ENCODE measurements at places on chromosomes 3 and 15.

GRCh38 chr3:192514081-192514753 lies 213.1 kb downstream of the FGF12 start:
- no peak for DNase-seq

- no peak for DNase-seq
These were observed 811.4 kb downstream of the NAALADL2 start for GRCh38 chr3:175670557-175670956.

DNA sequence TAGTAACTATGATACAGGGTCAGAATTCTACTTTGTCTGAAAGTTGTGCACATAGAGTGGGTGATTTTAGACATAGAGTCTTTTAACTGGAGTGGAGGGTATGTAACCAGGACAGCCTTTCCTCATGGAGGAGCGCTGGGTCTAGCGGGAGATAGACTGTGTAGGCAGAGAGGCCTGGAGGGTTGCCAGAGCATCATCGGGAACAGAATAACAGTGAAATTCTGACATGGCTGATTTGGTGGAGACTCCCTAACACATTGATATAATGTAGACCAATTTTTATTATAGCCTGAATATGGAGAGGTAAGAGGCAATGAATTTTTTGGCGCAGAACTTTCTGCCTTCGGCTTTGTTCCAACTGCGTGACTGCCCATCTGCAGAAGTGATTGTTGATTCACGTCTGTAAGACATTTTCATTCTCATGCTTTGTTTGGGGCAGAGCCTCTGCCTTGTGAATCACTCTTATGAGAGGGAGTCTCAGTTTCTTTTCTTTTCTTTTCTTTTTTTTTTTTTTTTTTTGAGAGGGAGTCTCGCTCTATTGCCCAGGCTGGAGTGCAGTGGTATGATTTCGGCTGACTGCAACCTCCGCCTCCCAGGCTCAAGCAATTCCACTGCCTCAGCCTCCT lies 16.0 kb downstream of the LPP start:
- no peak for DNase-seq

- DNase-seq, result no peak
These were observed 378.2 kb upstream of the THBS1 start for GRCh38 chr15:39202641-39203040.

- DNase-seq, result no peak
These were observed 44.6 kb downstream of the RAB27A start for GRCh38 chr15:55245059-55245458.
